KG1 (cell line): ENCODE measurements at places on chromosomes 5 and 9.

DNA sequence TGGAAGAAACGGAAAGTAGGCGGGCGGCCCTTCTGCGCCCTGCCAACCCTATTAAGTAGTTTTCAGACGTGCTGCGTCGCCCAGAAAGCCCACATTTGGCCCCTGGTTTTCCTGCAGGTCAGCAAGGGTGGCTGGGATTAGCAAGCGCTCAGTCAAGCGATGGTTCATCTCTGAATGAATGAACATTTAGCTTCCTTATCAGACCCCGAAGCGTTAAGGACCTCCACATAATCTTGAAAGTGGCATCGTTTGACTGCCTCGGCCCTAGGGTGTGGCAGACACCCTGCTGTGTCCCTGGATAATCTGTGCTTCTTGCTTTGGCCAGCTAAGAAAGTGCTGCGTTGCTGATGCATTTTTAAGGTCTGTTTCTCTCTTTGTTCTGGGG lies 684 bp downstream of the TOR1B start:
- DNase-seq = no peak

DNA sequence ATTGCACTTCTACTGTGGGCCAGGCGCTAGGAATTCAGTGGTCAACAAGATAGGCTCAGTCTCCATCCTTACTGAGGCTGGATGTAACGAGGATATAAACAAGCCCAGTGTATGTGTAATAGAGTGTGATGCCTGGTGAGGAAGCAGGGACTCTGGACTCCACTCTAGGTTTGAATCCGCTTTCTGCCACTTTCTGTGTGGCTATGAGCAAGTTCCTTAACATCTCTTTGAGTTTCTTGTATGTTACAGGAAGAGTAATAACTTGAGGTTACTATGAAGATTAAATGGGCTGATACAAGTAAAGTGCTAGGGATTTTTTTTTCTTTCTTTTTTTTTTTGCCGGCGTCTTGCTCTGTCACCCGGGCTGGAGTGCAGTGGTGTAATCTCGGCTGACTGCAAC lies 12.4 kb downstream of the DOCK2 start:
- DNase-seq = no peak

DNA sequence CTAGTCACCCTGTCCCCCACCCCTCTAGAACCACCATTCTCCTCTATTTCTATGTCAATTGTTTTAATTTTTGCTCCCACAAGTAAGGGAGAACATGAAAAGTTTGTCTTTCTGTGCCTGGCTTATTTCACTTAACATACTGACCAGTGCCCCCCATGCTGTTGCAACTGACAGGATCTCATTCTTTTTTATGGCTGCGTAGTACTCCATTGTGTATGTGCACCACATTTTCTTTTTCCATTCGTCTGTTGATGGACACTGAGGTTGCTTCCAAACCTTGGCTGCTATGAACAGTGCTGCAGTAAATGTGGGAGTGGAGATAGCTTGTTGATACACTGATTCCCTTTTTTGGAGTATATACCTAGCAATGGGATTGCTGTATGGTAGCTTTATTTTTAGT lies 7.4 kb upstream of the TERT start:
- no peak for DNase-seq

- no peak for DNase-seq
Observed at GRCh38 chr5:14129123-14129522, 14.0 kb upstream of the TRIO start.

DNA sequence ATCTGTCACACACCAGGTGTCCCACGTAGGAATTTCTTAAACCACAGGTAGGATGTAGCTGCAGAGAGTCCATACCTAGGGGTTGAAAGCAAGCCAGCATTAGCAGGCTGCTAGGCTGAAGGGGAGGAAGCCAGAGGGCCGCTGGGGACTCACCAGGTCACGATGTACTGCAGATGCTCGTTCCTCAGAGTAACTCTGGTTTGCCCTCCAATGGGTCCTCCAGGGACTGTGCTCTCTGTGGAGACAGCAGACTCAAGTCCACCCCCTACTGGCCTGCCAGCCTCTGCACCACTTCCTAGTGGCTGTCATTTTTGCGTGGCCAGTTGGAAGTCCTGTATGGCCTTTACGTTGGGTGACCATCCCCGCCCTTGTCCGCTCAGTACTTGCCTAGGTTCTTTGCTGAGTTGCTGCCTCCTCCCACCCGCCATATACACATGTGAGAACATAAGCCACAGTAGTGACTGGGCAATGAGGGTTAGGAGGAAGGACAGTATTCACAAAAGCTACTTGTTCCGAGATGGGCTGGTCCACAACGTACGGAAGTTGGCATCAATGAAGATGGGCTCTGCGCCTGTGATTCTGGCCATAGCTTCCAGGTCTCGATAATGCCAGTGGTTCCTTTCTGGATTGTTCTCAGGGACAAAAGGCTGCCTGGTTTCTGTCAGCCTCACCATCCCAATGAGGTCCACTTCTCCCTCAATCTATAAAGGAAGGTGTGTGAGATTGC lies 4.1 kb downstream of the RPL7A start:
- no peak for DNase-seq

DNA sequence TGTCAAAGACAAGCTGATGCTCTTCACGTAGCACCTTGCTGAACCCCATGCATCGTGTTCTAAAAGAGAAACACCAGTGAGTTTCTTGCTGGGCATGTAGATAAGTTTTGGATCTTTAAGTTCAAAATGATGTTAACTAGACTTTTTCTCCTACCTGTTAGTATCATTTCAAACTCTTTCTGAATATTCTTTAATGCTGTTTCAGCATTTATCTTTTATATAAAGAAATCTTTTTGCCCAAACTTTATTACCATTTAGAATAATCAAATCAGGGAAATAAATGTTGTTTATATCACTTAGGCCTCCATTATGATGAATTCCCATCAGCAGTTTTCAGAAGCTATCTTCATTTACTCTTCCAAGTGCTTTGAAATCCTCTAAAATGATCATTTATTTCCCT lies 542.8 kb downstream of the CDH10 start:
- no peak for DNase-seq

DNA sequence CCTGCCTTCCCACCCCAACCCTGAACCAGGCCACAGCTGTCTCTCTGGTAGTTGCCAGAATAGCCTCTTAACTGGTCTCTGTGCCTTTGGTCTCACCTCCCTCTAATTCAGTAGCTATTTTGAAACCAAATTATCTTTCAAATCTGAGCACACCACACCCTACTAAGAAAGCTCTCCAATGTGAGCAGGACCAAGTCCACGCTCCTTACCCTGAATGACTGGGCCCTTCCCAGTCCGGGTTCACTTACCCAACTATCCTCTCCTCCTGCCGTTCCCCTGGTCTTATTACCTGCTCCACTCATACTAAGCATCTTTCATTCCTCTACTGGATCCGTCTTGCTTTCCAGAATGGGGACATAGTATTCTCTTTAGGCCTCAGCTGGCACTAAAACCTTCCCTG lies 16.8 kb downstream of the ANKH start:
- DNase-seq = no peak
